ENCODE measurements at places on chromosomes 5 and 9. TPM values are rescaled to one million over a fixed set of nuclear protein-coding genes. Genes with fewer than 3 reads are reported as not detected.

The SPATA31A7 gene
- not detected for total RNA-seq

GRCh38 chr5:142587354-142587965 is 98.4 kb downstream of the FGF1 start:
- peaks cover 7% of the 10 kb centered on the region for H3K4me1 ChIP-seq
- no peak overlapping the region for H3K27ac ChIP-seq
- DNase-seq: no peak
- H3K27me3 ChIP-seq: peaks cover 46% of the 10 kb centered on the region
- H3K4me3 ChIP-seq: no peak overlapping the region

The PPP3R2 gene
- not detected for total RNA-seq

DNA sequence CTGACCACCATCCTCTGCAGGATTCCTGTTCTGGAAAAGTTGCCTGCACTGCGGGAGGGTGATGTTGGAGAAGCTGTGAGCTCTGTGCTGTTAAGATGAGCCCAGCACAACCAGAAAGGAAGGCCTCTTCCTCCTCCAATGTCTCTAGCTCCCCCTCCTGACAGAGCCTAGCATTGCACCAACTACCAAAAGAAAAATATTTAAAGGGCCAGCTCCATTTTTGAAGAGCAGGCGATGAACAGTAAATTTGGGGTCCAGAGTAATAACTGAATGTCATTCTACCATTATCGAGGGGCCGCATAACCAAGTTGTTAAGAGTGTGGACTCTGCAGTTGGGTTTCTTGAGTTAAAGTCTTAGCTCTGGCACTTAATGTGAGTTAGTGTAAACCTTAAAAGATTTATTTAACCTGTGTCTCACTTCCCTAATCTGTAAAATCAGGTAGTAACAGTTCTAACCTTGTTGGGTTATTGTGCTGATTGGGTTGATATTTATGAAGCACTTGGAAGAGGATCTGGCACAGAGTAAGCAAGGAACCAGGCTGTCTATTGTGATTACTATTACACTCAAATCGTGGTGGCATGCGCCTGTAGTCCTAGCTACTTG is 3.9 kb downstream of the TEX53 start:
- DNase-seq: peak; percentile 68
- no peaks in the 10 kb centered on the region for H3K27me3 ChIP-seq
- peaks cover 3% of the 10 kb centered on the region for H3K36me3 ChIP-seq
- peaks cover 16% of the 10 kb centered on the region for H3K4me1 ChIP-seq
- no peak overlapping the region for H3K27ac ChIP-seq

The FAM193B gene
- total RNA-seq: 142 TPM

The ETF1 gene
- 68.1 TPM for total RNA-seq

- no peak overlapping the region for H3K27ac ChIP-seq
- H3K36me3 ChIP-seq: no peaks in the 10 kb centered on the region
- no peak overlapping the region for H3K4me3 ChIP-seq
- DNase-seq: no peak
- H3K4me1 ChIP-seq: peaks cover 6% of the 10 kb centered on the region
- H3K27me3 ChIP-seq: peaks cover 15% of the 10 kb centered on the region
Observed at GRCh38 chr9:87603854-87604490, 106.3 kb downstream of the DAPK1 start.

DNA sequence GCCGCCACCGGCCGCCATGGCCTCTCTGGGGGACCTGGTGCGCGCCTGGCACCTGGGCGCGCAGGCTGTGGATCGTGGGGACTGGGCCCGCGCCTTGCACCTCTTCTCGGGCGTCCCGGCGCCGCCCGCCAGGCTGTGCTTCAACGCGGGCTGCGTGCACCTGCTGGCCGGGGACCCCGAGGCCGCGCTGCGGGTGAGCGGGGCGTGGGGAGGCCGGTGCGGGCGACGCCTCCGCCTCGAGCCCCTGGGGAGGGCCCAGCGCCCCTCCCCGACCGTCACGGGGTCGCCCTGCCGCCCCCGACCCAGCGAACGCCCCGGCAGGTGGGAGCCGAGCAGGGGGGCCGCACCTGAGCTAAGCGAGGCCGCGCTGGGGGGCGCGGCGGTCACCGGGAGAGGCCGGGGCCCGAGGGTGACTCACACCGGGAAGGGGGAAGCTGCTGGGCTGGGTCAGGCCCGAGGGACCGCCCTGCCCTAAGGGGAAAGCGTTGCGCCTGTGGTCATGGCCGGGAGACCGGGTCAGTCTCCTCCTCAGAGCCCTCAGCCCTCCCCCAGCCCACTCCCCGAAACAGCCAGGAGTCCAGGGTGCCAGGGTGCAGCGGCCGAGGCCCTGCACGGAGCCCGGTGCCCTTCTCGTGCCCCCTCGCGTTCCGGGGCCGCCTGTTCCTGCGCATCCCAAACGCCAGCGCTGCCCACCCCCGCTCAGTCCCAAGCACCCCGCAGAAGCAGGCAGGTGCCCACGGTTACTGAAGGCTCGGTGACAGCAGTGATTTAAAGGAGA is 510 bp downstream of the NOXA1 start:
- peaks cover 11% of the 10 kb centered on the region for H3K27me3 ChIP-seq
- no peaks in the 10 kb centered on the region for H3K36me3 ChIP-seq
- H3K4me3 ChIP-seq: peak overlapping the region; percentile 51
- peak; percentile 49 for DNase-seq
- no peak overlapping the region for H3K27ac ChIP-seq

DNA sequence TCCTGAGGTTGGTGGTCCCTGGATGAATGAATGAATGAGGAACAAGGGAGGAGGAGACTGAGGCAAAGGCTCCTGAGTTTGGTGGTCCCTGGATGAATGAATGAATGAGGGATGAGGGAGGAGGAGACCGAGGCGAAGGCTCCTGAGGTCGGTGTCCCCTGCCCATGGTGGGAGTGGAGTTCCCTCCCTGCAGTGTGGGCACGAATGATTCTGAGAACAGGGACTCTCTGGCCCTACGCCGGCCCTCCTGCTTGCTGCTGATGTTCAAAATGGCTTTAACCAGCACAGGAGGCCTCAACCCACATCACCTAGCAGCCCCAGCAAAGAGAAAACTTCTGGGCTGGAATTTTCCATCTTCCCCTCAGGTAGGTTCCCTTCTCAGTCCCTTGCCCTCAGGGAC is 377.8 kb downstream of the IRX2 start:
- H3K36me3 ChIP-seq: no peaks in the 10 kb centered on the region
- DNase-seq: no peak
- no peaks in the 10 kb centered on the region for H3K27me3 ChIP-seq
- no peak overlapping the region for H3K4me3 ChIP-seq
- no peak overlapping the region for H3K27ac ChIP-seq
- H3K4me1 ChIP-seq: peaks cover 3% of the 10 kb centered on the region

DNA sequence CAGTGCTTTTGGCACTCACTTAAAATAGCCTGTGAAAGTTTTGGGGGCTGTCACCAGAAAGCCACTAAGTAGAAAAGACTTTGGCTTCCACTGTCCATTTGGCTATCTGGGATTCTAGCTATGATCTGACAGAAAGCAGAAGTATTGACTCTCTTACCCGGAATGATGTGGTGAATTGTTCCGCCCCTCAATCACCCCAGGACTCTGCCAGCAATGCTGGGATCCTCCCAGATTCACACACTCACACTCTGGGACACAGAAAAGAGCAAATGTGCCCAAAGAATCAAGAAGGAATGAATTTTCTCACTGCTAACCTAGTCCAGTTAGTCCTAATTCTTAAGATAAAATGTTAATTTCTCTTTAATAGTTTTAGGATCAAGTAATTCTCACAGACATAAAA is 576.9 kb downstream of the BNC2 start:
- H3K27me3 ChIP-seq: peaks cover 5% of the 10 kb centered on the region
- no peak overlapping the region for H3K4me3 ChIP-seq
- no peaks in the 10 kb centered on the region for H3K36me3 ChIP-seq
- no peak for DNase-seq

DNA sequence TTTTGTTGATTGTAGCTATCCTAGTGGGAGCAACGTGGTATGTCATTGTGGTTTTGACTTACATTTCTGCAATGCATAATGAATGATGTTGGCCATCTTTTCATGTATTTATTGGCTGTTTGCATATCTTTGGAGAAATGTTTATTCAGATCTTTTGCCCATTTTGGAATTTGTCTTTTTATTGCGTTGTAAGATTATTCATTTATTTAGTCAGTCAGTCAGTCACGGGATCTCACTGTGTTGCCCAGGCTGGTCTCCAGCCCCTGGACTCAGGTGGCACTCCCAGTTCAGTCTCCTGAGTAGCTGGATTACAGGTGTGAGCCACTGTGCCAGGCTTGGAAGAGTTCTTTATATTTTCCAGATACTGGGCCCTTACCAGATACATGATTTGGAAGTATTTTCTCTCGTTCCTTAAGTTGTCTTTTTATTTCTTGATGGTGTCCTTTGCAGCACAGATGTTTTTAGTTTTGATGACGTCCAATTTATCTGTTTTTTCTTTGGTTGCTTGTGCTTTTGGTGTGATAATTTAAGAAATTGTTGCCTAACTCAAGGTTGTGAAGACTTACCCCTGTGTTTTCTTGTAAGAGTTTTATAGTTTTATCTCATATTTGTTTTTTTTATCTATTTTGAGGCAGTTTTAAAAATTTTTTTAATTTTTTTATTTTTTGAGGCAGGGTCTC is 67.1 kb downstream of the EHMT1 start:
- H3K27me3 ChIP-seq: no peaks in the 10 kb centered on the region
- H3K4me1 ChIP-seq: peaks cover 11% of the 10 kb centered on the region
- peaks cover 33% of the 10 kb centered on the region for H3K36me3 ChIP-seq
- DNase-seq: no peak

The GFI1B gene
- total RNA-seq: not detected

The PPIP5K2 gene
- total RNA-seq: 67.1 TPM

DNA sequence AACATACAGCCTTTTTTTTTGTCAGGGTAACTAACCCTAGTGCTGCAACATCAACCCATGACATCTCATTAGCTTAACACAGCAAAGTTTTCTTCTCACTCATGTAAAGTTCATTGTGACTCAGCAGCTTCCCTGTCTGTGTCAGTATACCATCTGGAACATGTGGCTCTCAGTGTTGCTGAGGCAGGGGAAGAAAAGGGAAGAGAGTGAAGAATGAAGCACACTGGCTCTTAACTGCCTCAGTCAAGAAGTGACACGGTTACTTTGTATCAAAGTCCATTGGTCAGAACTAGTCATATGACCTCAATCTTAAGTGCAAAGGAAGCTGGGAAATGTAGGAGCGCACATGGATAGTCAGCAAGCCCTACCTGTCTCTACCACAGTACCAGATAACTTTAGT is 185.0 kb upstream of the ELL2 start:
- H3K36me3 ChIP-seq: no peaks in the 10 kb centered on the region
- DNase-seq: no peak
- no peaks in the 10 kb centered on the region for H3K4me1 ChIP-seq
- no peak overlapping the region for H3K4me3 ChIP-seq
- H3K27me3 ChIP-seq: peaks cover 5% of the 10 kb centered on the region

- no peak overlapping the region for H3K4me3 ChIP-seq
- H3K4me1 ChIP-seq: peaks cover 38% of the 10 kb centered on the region
- H3K36me3 ChIP-seq: peaks cover 32% of the 10 kb centered on the region
Observed at GRCh38 chr9:131432050-131432449, 38.2 kb downstream of the PRRC2B start.

DNA sequence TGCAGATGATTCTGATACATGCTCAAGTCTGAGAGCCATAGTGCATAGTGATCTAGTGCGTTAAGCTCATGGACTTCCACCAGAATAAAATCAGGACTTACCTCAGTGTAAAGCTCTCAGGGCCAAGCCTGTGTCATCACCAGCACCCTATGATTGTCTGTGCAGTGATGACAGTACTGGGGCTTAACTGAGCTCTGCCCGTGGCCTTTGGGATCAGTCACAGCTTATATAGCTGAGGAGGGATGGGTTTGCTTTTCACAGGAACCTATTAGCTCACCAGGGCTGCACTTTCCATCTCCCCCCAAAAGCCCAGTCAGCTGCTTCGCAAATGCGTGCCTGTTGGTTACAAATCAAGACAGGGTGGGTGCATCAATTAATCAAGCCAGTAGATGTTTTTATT is 246.9 kb downstream of the NR3C1 start:
- peaks cover 12% of the 10 kb centered on the region for H3K36me3 ChIP-seq
- H3K4me3 ChIP-seq: no peak overlapping the region
- H3K27me3 ChIP-seq: no peaks in the 10 kb centered on the region
- DNase-seq: no peak
- H3K27ac ChIP-seq: no peak overlapping the region

DNA sequence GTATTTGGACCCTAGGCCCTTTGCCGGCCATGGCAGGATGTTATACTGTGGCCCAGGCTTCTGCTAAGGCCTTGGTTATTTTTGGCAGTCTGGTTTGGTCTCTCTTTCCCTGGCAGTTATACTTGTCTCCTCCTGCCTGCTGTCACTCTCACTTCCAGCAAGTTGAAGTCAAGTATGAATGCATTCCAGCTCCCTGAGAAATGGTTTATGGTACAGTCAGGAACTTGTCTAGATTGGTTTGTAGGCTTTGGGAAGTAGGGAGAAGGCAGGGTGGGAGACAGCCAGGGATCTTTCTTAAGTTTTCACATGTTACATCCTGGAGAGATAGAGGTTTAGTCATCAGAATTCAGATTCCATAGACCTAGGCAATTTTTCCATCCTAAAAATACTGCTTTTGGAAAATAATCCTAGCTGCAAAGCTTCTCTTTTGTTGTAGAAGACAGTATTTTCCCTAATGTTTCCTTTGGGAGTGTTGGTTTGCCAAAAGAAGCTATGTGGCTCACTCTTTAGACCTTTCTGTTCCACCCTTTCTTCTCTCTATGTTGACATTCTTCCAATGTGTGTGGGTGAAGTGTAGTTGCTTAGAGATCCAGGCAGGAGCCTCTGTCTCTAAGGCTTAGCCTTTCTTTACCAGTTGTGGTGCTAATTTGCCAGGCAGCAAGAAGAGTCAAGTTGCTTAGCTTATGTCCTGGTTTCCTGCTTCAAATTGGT is 2.5 kb upstream of the KDM3B start:
- peaks cover 25% of the 10 kb centered on the region for H3K36me3 ChIP-seq
- DNase-seq: no peak
- H3K4me1 ChIP-seq: peaks cover 25% of the 10 kb centered on the region

GRCh38 chr9:77802515-77803293 is 154.6 kb upstream of the GNA14 start:
- peaks cover 4% of the 10 kb centered on the region for H3K4me1 ChIP-seq
- no peak overlapping the region for H3K4me3 ChIP-seq
- DNase-seq: no peak
- no peaks in the 10 kb centered on the region for H3K27me3 ChIP-seq

The PSD2 gene
- 0.08 TPM for total RNA-seq

The ERAP2 gene
- 110 TPM for total RNA-seq

The SLC26A2 gene
- 9.7 TPM for total RNA-seq

The C9 gene
- total RNA-seq: not detected

DNA sequence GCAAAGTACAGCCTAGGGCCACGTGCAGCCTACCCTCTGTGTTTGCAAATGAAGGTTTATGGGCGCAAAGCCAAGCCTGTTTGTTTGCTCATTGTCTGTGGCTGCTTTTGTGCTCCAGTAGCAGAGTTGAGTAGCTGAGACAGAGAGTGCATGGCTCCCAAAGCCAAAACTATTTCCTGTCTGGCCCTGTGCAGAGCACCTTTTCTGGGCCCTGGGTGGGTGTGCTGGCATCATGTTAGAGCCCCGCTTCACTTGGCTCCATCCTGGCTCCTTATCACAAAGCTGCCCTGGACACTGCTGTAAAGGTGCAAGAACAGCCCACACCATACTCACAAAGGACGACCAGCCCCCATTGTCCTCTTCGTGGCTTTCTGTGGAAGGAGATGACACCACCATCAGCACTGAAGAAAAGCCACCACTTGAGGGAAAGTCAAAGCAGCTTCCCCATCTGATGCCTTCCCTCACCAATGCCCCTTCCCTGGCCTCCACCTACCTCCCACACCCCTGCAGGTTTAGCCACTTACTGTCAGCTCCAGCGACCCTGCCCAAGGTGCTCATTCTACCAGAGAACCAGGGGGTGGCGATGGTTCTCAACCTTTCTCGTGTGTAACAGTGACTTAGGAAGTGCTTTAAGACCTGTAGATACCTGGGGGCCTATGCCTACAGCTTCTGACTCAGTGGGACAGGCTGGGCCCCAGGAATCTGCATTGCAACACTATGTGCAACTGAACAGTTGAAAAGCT is 23.4 kb downstream of the LCP2 start:
- peaks cover 86% of the 10 kb centered on the region for H3K4me1 ChIP-seq
- peak overlapping the region; percentile 84 for H3K4me3 ChIP-seq
- H3K27ac ChIP-seq: peak overlapping the region; percentile 91
- DNase-seq: no peak
- H3K36me3 ChIP-seq: peaks cover 74% of the 10 kb centered on the region

Measured in activated naive CD8-positive, alpha-beta T cell treated with anti-CD3 and anti-CD28 coated beads, Interleukin-2, amount 10 ng/mL, durations not matched to agents 7 days and 5 days (primary cell).